ENCODE measurements at places on chromosomes 1 and 21.

- DNase-seq, result peak; percentile 17
Observed at GRCh38 chr1:110673805-110674336, 869 bp downstream of the KCNA3 start.

- no peak for DNase-seq
Observed at GRCh38 chr1:174989536-174990220, 10.1 kb upstream of the CACYBP start.

DNA sequence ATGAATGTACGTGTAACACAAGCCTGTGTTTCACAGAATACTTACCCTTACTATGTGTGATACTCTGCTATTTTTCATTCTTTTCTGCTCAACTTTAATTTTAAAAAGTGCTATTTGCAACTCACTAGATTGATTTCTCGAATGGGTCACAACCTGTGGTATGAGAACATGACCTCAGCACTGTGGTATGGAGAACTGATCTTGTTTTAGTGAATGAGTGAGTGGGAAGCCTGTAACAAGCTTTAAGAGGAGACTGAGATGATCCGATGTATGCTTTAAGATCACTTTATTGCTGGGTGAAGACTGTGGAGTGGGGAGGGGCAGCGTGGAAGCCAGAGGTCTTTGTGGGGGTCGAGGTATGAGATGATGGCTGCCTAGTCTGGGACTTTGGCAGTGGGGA, 21.6 kb downstream of the MECR start:
- no peak for DNase-seq

- DNase-seq, result no peak
Observed at GRCh38 chr21:42708107-42708506, 54.7 kb downstream of the PDE9A start.

GRCh38 chr1:2479618-2480017, 3.5 kb downstream of the PLCH2 start:
- DNase-seq, result no peak

GRCh38 chr1:162716123-162716522, 74.4 kb upstream of the HSD17B7 start:
- no peak for DNase-seq

- DNase-seq, result no peak
Observed at GRCh38 chr1:234149217-234149616, 224.0 kb upstream of the COA6 start.

DNA sequence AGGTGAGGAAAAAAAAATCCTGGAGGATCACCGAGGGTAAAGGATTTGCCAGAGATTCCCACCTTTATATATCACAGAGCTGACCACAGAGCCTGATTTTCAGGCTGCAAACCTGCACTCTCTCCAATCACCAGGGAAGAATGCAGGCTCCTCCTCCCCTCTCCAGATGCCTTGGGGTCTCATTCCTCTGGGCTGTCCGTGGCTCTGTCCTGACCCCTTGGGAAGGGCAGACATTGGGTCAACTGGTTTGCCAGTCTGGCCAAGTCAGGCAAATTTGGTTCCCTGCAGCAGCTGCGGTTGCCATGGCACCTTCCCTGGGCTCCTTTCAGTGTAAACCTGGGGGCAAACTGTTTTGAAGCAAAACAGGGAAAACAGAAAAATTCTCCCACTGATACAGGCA, 11.6 kb upstream of the OPRD1 start:
- DNase-seq, result no peak

GRCh38 chr1:22651941-22652856, 837 bp upstream of the C1QB start:
- DNase-seq, result no peak

DNA sequence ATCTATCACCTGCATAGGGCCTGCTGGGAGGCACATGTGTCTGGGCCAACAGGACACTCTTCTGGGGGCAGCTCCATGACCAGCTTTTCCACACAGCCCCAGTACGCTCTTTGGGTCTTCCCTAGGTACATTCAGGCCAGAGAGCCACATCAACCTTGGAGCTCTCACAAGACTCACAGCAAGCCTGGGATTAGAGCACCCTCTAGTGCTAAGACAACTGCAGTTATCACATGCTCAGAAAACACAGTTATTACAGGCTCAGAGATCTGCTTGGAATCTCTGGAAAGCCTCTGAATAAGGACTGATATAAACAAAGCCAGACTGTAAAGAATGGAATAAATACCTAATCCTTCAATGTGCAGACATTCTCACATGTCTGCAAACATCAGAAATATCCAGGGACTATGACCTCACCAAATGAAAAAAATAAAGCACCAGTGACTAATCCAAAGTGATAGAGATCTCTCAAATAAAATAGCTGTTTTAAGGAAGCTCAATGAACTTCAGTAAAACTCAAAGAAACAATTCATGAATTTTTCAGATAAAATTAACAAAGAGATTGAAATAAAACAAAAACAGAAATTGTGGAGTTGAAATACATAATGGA, 563.9 kb upstream of the NR5A2 start:
- no peak for DNase-seq

GRCh38 chr1:207020065-207020708, 12.4 kb downstream of the C1orf116 start:
- no peak for DNase-seq

DNA sequence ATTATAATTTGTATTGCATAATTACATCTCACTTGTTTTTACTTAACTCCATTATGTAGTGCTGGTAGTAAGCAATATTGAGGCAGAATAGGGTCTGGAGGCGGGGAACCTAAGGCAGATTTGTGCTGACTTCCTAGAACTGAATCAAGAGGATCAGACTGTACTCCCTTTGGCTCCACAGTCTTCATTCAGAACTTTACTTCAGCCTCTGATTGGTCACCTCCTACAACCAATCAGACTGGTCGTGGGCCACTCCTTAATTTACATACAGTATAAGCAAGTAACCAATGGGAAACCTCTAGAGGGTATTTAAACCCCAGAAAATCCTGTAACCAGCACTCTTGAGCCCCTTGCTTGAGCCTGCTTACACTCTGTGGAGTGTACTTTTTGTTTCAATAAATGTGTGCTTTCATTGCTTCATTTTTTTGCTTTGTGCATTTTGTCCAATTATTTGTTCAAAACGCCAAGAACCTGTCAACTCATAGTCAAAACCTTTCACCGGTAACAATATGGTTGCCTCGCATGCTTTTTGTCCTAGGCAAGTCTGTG, 31.6 kb downstream of the ZBTB8OS start:
- DNase-seq, result no peak

- no peak for DNase-seq
Observed at GRCh38 chr21:36735201-36735515, 36.2 kb downstream of the SIM2 start.

GRCh38 chr1:18100491-18101063, 7.0 kb upstream of the IGSF21 start:
- DNase-seq, result peak; percentile 12

- no peak for DNase-seq
Observed at GRCh38 chr1:54299037-54299436, 99.1 kb downstream of the MRPL37 start.

GRCh38 chr1:208272713-208273112, 28.5 kb upstream of the PLXNA2 start:
- DNase-seq, result no peak
